ENCODE measurements at places on chromosomes 3 and 15. TPM values are rescaled to one million over a fixed set of nuclear protein-coding genes. Genes with fewer than 3 reads are reported as not detected.

- DNase-seq = peak; percentile 16
Observed at GRCh38 chr15:99409097-99409473, 156.7 kb upstream of the MEF2A start.

DNA sequence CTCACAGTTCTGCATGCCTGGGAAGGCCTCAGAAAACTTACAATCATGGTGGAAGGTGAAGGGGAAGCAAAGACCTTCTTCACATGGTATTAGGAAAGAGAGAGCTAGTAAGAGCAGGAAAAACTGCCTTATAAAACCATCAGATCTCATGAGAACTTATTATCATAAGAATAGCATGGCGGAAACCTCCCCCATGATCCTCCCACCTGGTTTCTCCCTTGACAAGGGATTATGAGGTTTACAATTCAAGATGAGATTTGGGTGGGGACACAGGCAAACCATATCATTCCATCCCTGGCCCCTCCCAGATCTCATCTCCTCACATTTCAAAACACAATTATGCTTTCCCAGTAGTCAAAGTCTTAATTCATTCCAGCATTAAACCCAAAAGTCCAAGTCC, 34.6 kb upstream of the TMEM45A start:
- DNase-seq = no peak

- DNase-seq = no peak
Observed at GRCh38 chr3:15064299-15064834, 748 bp downstream of the MRPS25 start.

DNA sequence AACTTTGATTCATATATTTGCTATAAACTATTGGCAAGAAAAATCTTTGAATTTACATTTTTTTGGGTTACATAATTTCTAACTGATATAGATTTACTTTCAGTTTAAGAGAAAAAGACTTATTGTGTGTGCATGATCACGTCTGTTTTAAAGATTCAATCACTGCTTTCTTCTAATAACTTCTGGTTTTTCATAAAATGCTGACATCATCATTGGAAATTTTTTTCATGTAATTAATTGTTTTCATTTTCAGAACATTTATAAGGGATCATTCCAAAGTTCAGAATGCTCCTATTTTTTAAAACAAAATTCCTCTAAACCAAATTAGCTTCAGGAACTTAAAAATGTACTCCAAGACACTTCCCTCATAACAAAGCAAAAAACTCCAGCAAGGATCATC, 500.7 kb upstream of the GBE1 start:
- no peak for DNase-seq

DNA sequence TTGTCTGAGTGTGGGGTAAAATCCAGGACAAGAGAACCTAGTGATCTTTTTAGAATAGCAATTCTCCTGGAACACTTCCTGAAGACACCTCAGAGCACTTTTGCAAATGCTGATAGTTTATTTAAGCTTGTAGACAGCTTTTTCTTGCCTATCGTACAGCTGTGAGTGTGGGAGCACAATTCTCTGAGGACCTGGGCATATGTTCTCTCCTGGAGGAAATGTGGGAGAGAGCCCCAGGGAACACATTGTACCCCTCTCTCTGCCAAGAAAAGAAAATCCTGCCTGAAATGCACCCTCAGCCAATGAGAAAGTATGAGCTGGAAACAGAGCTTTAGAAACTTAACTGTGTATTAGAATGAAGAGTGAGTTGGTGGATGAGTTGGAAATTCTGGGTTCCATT, 308.3 kb upstream of the SEMA6D start:
- DNase-seq = no peak

- DNase-seq = no peak
Observed at GRCh38 chr3:29758108-29758433, 477.2 kb downstream of the RBMS3 start.

GRCh38 chr3:193982258-193982659, 153.7 kb upstream of the HES1 start:
- no peak for DNase-seq

The TMCO5A gene
- not detected for total RNA-seq

The CDHR4 gene
- not detected for total RNA-seq
